ENCODE measurements at places on chromosomes 6 and 20. TPM values are rescaled to one million over a fixed set of nuclear protein-coding genes. Genes with fewer than 3 reads are reported as not detected.

GRCh38 chr20:39277185-39277584 lies 315.0 kb downstream of the DHX35 start:
- DNase-seq: no peak

GRCh38 chr6:23523771-23524170 lies 602.2 kb upstream of the NRSN1 start:
- DNase-seq: no peak

The ENPP3 gene
- 0.38 TPM for total RNA-seq

GRCh38 chr6:157268835-157269234 lies 54.5 kb downstream of the TMEM242 start:
- no peak for DNase-seq

DNA sequence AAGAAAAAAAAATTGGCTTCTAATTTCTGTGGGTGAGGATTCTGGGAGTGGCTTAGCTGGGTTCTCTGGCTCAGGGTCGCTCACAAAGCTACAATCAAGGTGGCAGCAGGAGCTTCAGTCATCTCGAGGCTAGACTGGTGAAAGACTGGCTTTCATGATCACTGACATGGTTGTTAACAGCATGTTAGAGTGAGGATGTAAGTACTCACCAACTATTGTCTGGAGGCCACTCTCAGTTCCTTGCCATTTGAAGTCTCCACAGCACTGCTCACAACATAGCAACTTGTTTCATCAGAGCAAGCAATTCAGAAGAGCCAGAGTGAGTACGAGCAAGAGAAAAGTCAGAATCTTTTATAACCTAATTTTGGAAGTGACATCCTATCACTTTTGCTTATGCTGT lies 145.7 kb upstream of the PRSS16 start:
- no peak for DNase-seq

The ATP9A gene
- 41.0 TPM for total RNA-seq

GRCh38 chr6:139628270-139628669 lies 253.8 kb upstream of the CITED2 start:
- no peak for DNase-seq

- DNase-seq: no peak
These were observed 56.9 kb downstream of the FAM229B start for GRCh38 chr6:112144145-112144926.

- no peak for DNase-seq
These were observed 130.1 kb upstream of the DST start for GRCh38 chr6:56772737-56773184.

The OR2J1 gene
- total RNA-seq: not detected

DNA sequence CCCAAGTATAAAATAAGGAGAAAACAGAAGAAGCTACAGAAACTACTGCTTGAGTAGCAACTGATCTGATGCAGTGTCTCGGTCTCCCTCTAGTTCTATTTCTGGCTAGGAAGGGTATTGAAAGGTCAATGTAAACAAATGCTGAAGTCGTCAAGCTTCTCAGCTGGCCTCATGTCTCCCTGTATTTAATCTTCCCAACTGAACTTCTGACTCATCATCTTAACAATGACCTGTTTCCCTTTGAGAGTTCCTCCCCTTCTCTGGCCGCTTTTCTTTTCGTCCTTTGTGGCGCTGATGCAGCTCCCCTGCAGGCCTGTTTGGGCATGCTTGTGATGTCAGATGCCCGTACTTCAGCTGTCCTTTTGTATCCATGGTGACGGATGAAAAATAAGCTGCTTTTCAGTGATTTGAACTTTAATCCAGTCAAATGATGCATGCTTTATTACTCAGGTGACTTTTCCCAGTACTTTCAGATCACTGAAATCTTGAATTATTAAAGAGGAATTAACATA lies 7.8 kb upstream of the LCA5 start:
- peak; percentile 22 for DNase-seq

DNA sequence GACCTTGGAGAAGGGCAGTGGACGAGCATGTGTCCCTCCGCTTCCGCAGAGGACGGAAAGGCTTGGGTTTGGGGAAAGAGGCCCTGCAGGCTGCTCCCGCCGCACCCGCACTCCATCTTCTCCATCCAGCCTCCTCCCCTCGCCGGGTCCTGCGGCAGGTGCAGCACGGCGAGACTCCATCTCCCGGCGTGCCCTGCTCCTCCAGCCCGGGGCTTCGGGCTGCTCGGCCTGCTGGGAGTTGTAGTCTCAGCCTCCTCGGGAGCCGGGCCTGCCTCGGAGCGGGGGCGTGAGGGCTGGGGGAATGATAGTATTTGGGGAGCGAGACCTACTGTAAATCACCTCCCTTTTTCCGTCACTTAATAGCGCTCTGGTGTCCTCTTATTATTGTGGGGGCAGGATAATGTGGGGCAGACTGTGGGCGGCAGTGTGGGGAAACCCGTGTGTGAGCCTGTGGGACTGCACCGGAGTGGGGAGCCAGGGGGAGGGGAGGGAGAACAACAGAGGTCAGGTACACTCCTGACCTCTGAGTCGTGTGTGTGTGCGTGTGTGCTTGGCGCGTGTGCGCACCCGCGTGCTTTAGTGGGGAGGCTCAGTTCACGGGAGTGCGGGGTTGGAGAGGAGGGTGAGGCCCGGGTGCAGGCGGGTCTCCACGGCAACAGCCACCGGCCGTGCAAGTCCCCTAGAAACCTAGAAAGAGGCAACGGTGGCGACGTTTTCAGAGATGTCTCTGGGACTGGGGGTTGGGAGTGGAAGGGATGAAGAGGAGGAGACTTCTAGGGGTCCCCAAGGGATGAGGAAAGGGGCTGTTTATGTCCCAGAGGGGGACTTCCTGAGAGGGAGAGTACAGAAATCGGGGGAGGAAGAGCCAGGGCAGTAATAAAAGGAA lies 4.1 kb downstream of the TTBK1 start:
- peak; percentile 85 for DNase-seq

- DNase-seq: no peak
These were observed 96.5 kb downstream of the SMOC2 start for GRCh38 chr6:168537540-168537884.

DNA sequence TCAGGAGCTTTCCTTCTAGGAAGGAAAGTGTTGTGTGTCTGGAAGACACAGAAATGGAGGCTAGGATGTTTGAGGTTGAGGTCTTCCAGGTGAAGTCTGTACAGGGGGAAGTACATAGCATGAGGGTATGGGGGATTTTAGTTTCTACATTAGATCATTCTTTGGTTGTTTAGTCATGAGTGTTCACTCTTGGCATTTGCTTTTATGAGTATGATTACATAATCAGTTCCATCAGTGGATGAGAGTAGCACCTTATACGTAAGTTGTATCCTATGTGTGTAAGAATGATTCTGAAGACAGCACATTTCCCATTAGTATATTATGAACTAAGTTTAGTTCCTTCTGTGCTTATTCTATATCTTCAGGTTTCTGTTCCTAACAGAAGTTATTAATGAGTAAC lies 1.9 kb downstream of the CDYL start:
- no peak for DNase-seq

DNA sequence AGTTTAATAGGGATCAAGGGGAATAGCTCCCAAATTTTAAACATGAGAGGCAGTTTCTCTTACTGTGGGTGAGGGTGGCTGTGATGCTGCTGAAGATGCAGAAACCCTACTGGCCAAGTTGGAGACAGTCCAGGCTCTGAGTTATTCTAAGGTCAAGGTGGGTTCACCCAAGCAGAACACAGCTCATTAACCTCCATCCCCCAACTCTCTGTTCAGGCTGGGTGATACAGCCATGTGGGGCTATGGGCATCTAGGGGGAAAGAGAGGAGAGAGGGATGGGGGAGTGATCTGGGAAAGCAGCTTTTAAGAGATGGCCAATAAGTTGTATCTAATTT lies 18.9 kb upstream of the TRAM2 start:
- DNase-seq: no peak

- DNase-seq: no peak
These were observed 2.5 kb downstream of the SLC17A1 start for GRCh38 chr6:25829375-25829774.

- peak; percentile 72 for DNase-seq
These were observed 1.8 kb downstream of the PCSK2 start for GRCh38 chr20:17228624-17229061.

The CAGE1 gene
- total RNA-seq: 0.09 TPM

GRCh38 chr20:61958773-61959700 lies 106.6 kb downstream of the TAF4 start:
- peak; percentile 8 for DNase-seq

GRCh38 chr6:136792095-136792409 lies 225 bp downstream of the MAP3K5 start:
- DNase-seq: no peak

DNA sequence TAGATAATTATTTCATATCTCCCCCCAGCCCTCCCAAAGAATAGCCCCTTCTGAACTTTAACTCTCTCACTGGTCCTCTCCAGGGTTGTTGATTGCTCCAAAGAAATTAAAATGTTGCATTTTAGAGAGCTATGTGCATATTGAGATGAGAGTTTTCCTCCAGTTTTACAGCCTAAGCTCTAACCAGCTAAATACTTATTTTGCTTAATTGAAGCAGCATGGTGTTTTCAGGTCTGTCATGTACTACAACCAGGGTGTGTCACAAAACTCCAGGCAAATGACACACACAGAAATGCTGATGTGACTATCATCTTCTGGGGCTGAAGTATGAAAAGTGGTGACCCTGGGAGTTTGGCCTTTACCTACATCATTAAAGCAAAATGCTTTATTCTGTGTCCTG lies 196.8 kb upstream of the STXBP5 start:
- no peak for DNase-seq

DNA sequence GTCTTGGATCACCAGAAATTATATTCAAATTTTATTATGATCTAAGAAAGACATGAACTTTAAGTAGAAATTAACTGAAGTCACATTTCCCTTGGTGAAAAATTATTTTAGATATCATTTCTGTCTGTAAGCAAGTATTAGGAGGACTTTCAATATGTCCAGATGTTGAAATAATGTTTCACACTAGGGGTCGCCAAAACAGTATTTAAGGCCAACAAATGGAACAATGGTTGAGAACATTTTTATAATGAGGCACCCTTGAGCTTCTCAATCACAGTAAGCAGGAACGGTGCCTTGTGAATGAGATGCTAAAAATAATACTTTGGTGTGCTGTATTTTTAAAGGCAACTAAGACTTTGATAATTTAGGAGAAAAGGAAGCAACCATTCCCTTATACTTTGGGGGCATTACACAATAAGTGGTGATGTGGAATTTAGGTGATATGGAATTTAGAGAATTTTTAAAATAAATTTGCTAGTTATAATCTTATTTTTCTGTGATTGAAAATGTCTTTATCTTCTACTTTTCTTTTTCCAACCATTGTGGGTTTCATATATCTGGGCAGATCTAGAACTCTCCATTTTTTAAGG lies 9.6 kb upstream of the SF3B5 start:
- DNase-seq: no peak

GRCh38 chr6:46144270-46144669 lies 14.5 kb downstream of the ENPP4 start:
- no peak for DNase-seq

The EEF1A2 gene
- 20.5 TPM for total RNA-seq

The APCDD1L gene
- total RNA-seq: 0.35 TPM

The KCNK15 gene
- 0.93 TPM for total RNA-seq

GRCh38 chr6:129623008-129623732 lies 86.8 kb downstream of the ARHGAP18 start:
- DNase-seq: no peak

- no peak for DNase-seq
These were observed 25.0 kb downstream of the TAB2 start for GRCh38 chr6:149342525-149342924.

DNA sequence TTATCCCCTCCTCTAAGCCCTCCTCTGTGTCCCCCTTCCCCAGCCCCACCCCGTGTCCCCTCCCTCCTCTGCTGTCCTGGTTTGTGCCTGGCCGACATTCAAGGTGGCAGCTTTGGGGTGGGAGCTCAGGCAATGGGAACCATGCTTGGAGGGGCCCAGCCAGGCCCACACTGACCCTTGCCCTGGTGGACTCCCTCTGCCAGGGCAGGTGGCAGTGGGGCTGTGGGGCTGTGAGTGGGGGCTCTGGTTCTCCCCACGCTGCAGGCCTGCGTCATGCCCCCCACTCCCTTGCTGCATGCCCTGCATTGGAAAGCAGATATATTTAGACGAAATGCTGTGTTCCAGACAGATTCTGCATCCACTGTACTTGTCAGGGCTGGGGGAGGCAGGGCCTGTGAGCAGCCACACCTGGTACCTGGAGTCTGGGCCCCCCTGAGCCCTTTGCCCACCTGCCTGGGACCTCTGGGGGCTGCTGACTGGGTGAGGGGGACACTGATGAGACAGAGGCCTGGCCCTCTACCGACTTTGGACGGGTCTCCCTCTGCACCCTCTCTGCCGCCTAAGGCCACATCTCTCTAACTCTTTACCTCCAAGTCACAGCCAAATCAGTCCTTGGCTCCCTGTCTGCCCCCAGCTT lies 14.2 kb downstream of the DLGAP4 start:
- no peak for DNase-seq

DNA sequence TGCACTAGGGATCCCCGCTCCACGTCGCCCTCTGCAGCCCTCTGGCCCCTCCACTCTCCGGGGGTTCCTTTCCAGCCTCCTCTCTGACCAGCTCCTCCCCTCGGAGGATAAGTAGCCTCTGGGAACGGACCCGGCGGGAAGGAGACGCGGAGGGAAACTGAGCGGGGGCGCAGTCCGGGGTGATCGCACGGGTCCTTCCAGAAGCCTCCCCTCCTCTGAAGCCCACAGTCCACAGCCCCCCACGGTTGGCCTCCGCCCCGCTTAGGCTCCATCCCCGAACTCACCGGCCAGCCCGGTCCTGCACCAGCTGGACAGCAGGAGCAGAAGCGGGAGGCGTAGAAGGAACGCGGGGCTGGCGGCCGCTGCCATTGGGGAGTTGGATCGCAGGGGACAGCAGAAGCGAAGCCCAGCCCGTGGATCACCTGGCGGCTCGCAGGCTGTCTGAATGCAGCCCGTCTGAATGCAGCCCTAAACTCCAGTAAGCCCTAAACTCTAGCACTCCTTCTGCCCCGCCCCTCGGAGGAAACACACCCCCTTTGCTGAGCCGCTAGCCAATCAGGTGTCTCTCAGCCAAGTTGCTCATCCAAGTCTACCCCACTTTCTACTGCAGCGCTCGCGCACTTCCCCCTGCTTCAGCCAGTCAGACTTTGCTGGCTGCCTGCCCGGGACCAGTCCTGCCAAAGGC lies at the start of gene RAET1G:
Gene RAET1G, minus strand, starts transcription at position 480 of the 685 bp plus-strand sequence. Its CDS starts 111 bp downstream, at position 369.
- peak; percentile 89 for DNase-seq

The TRERF1 gene
- total RNA-seq: 2.5 TPM

The RAB23 gene
- total RNA-seq: 2.1 TPM

The RAET1L gene
- not detected for total RNA-seq

DNA sequence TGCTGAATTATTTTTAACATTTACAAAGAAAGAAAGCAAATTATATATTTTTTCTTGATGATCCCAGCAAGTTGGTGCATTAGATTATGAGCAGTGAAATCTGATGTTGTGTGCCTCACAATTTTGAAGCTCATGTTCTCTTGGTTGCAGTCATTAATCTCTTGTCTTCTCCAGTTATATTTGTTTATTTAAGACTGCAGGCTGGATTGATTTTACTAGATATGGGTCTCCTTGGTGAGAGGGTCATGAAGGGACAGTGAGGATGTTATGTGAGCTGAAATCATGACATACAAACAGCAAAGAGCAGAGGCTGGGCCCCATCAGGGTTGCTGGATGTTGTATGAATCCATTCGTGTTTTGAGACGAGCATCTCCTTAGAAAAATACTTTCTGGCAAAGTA lies 64.2 kb upstream of the AKIRIN2 start:
- DNase-seq: no peak

Measured in pancreas (tissue), 10 donors.